Stimulated activated CD4-positive, alpha-beta T cell treated with anti-CD3 and anti-CD28 coated beads, Interleukin-4, amount 100 ng/mL, for 48 hours (primary cell): ENCODE measurements at places on chromosomes 7 and 10.

DNA sequence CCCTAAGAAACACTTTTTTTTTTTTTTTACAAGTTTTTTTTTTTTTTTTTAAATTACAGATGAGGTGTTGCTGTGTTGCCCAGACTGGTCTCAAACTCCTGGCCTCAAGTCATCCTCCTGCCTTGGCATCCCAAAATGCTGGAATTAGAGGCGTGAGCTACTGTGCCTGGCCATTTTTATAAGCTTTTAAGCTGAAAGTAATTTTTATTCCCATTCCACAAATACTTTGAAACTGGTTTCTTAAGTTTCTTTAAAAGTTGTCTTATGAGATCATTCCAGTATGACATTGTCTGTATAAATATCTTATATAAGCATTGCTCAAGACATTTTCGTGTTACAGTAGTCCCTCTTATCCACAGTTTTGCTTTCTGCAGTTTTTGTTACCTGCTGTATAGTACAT is 61.4 kb upstream of the CYP26C1 start:
- no peak for DNase-seq

GRCh38 chr10:104293011-104293410 is 24.0 kb downstream of the GSTO2 start:
- DNase-seq, result no peak

GRCh38 chr10:119834188-119834587 is 38.5 kb downstream of the MCMBP start:
- peak; percentile 7 for DNase-seq

DNA sequence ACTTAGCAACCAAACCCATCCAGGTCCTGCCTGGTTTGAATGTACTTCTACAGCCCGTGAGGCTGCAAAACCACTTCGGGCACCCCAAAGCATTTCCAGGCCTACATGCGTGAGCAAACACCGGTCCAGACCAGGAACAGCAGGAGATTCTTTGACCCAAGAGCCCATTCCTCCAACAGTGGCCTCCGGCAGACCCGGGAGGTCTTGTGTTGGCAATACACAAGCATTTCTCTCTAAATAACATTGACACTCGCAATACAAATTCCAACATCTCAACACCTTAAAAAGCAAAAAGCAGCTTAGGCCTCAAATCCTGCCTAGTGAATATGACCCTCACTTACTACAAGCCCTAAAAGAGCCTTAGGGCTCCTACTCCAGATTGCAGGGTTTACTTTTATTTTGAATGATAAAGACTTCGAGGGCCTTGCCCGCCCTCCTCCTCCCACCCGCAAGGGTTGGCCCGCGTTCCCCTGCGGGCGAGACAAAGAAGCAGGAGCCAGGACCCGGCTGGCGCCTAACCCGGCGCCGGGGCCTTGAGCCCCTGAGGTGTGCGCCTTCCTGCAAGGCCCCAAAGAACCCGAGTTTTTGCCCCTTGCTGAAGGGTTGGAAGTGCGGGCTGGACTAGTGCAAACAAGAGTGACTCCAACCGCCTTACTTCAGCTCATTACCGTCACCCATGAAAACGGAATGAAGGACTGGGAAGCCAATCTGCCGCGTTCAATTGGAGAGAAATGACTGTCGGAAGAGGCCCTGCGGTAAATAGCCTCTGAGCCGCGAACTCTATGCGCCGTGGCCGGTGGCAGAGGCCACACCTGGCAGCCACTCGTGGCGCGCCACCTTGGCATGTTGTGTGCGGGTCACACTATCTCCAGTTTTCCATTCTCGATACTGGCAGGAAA is 3.4 kb upstream of the DLX6 start:
- no peak for DNase-seq

DNA sequence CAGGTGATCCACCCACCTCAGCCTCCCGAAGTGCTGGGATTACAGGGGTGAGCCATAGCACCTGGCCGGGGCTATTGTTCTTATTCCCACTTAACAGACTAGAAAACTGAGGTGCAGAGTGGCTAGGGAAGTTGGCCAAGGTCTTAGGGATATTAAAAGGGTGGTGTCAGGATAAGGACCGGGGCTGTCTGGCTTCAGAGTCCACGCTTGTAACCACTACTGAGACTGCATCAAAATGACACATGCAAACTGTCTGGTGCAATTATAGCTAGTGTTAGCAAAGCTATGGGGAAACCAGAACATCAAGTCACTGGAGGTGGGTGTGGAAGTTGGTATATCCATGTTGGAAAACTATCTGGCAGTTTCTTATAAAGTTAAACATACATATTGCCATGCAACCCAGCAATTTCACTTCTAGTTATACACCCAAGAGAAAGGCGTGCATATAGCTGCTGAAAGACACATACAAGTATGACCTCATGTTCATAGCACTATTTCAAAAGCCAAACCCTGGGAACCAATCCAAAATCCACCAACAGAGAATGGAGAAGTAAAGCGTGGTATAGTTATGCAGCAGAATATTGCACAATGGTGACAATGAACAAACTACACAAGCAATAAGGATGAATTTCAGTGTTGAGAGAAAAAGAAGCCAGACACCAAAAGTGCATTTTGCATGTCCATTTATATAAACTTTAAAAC is 33.9 kb upstream of the EEPD1 start:
- no peak for DNase-seq

GRCh38 chr10:33982995-33983394 is 648.5 kb upstream of the NRP1 start:
- no peak for DNase-seq

DNA sequence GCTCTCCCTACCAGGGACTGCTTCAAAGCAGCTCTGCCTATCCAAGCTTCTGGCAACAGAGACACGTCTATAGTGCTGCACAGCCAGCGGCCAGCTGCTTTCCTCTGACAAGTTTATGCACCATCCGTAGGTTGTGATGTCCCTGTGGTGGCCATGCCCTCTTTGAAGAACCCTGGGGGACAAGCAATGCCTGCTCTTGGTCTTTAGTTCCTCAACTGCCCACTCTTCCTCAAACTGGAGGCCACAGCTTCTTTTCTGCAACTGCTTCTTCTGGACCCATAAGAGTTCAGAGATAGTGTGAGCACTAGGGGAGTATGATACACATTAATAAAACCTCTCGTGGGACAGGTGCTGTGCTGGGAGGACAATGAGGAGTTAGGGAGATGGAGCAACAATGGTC is 164.9 kb downstream of the ELMO1 start:
- no peak for DNase-seq

GRCh38 chr7:144903201-144903600 is 67.3 kb upstream of the TPK1 start:
- DNase-seq, result no peak

DNA sequence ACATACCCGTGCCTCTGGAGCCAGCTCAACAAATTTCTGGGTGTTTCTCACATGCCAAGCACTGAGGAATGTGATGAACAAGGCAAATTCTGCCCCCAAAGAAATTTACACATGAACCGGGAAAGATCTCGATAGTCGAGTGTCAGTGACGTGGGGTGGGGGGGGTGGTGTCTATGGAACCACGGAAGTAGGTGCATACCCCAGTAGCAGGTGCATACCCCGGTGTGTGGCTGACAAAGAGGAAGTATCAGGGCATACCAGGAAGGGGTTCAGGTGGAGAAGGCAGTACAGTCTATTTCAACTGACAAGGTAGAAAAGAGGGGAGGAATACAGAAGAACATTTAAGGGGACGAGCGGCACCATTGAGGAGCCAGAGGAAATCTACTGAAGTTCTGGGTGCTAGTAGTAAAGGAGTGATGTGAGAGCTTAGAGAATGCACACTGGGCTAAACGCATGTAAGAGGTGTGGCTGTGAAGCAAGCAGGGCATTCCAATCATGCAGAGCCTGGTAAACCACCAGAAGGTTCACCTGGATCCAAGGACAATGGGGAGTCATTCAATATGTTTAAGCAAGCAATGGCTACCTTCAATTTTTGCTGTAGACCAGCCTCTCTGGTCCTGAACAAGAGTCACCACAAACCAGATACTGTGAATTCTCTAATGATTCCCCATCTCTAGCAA is 6.2 kb downstream of the CCDC6 start:
- DNase-seq, result no peak

- DNase-seq, result no peak
Measured at GRCh38 chr7:121428855-121429489, 32.9 kb upstream of the FAM3C start.

GRCh38 chr7:80641548-80641947 is 3.1 kb downstream of the CD36 start:
- no peak for DNase-seq

- no peak for DNase-seq
Measured at GRCh38 chr7:17946591-17946990, 6.3 kb upstream of the SNX13 start.

DNA sequence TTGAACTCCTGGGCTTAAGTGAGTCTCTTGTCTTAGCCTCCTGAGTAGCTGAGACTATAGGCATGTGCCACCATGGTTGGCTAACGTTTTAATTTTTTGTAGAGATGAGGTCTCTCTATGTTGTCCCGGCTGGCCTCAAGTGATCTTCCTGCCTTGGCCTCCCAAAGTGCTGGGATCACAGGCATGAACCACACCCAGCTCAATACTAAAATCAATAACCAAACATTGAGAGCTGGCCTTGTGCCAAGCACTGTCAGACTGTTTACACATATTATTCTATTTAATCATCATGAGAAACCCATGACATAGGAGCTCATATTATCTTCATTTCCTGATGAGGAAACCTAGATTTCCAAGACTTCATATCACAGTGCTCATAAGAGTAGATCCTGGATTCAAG is 251.2 kb downstream of the BAMBI start:
- DNase-seq, result no peak

DNA sequence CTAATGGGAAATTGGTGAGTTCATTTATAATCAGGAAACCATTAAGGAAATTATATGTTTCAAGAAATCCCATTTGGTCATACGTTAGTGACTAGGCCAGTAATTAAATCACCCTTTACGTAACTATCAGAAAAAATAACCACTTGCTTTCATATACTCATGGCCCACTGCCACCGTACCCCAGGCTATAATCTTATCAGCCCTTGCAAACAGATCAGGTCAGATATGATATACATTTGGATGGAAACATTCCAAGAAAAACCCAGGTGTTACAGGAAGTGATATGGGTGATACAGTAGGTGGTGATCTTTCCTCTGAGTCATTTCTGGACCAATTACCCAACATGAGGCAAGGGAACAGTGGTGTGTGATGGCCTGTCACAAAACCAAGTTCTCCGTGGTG is 481.0 kb upstream of the SEMA3A start:
- no peak for DNase-seq

DNA sequence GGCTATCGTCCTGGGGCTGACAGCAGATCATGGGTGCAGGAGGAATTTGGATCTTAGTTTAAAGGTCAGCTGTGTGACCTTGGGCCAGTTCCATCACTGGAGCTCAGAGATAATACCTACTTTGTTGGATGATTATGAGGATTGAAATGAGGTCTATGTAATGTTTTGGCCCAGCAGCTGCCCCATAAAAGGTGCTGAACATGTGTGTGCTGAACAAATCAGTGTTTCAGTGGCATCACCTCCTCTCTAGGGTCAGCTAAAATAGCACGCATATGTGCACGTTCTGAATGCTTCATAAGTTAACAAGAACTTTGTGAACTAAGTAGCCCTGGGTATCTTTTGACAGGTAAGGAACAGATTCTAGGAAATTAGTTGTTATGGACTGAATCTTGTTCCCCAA is 84.8 kb upstream of the LRRC18 start:
- no peak for DNase-seq

- no peak for DNase-seq
Measured at GRCh38 chr10:613271-614138, 76.0 kb downstream of the DIP2C start.

DNA sequence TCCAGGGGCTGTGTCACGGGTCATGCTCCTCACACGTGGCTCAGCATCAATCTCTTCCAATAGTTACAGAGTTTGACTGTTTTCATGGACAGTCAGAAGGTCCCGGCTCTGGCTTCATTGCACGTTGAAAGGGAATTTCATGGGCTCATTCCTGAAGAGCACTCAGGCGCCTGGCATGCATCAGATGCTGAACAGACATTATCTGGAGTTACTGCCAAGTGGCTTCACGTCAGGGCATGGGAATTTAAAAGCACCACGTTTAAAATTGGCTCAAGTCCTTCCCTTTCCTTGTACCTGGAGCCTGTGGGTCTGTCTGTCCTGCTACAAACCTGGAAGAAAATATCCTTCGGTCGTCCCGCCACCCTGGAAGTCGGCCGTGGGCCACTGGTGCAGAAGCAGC is 50.4 kb downstream of the CFAP46 start:
- DNase-seq, result no peak

DNA sequence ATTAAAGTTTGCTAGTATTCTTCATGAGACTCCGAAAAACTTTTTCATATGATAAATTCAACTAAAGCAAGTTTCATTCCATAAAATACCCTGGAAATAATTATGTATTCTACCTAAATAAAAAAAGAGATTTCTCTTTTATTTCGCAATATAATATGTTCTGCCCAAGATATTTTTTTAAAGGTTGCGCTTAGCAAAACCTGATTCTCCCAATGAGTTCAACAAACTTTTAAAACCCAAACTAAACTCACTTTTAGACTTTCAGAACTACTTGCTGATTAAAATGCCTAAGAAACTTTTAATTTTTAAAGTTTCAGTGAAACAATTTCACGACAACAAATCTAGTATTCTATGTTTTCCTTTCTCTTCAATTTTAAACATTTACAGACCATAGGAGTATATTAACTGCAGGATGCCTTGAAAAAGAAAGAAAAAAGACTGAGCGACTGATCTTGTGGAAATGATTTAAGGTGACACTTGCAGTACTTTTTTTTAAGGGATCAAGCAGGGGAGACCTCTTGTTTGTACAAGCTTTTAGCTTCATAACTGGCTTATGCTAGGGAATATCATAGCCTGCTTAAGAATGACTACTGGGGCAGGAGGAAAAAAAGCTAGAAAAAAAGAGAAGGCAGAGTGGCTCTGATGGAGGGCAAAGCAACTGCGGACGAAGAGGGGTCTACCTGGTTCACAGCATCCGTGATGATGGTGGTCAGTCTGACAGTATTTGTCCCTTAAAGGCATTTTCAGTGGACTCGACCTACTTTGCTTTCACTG is 1.5 kb downstream of the ZNF800 start:
- DNase-seq, result no peak

GRCh38 chr10:42989481-42989921 is 87.4 kb upstream of the RET start:
- DNase-seq, result no peak

GRCh38 chr7:44959433-44959951 is 19.3 kb downstream of the MYO1G start:
- DNase-seq, result no peak

DNA sequence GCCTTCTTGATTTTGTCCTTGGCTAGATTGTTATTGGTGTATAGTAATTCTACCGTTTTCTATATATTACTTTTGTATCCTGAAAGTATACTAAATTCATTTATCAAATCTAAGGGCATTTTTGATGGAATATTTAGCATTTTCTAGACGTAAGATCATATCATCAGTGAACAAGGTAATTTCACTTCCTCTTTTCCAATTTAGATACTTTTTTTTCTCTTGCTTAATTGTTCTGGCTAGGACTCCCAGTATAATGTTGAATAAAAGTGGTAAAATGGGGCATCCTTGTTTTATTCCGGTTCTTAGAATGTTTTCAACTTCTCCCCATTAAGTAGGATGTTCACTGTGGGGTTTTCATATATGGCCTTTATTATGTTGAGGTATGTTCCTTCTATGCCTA is 260.7 kb downstream of the POLR1F start:
- DNase-seq, result no peak
